ENCODE measurements at places on chromosomes 1 and 21.

GRCh38 chr1:3645247-3645646, 4.7 kb downstream of the WRAP73 start:
- DNase-seq: no peak

GRCh38 chr1:62876535-62876934, 92.6 kb downstream of the ATG4C start:
- DNase-seq: peak; percentile 74

GRCh38 chr1:202547215-202547614, 163.0 kb downstream of the SYT2 start:
- no peak for DNase-seq

DNA sequence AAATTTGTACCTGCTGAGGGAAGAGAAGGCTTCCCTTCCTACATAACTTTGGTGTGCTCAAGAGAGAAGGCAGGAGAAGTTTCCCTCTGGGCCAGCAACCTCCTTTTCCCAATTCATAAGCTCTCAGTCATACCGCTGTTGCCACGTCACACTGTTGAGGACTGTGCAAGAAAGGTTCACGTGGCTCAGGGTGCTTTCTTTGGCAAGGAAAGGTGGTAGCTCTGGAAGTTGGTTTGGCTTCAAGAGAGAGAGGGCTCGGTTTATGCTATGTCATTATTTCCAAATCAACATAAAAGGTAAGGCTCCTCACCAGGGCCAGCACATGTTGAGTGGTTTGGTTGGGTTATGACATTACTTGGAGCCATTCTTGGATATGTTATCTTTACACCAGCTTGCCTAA, 77.3 kb downstream of the TNFSF18 start:
- no peak for DNase-seq

GRCh38 chr1:113768916-113769600, 9.8 kb upstream of the PHTF1 start:
- DNase-seq: no peak

- peak; percentile 67 for DNase-seq
These were observed 479 bp downstream of the RGS16 start for GRCh38 chr1:182603646-182604174.

Measured in NCI-H2081 (cell line).